ENCODE measurements at places on chromosomes 11 and 22.

DNA sequence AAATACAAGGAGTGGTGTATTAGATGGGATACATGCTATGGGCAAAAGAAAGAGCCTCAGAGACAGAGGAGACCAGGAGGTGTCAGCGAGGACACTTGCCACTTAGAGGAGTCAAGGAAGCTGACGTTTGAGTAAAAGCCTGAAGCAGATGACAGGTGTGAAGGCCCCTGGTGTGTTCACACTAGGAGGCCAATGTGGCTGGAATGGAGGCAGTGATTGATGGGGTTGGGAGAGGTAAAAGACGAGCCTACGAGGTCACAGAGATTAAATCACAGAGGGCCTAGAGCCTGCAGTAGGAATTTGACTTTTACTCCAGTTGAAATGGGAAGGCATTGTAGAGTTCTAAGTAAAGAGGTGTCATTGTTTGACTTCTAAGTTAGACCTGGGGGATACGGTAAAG is 12.0 kb upstream of the GDPD5 start:
- DNase-seq = no peak

GRCh38 chr11:59178402-59178801 is 6.5 kb downstream of the DTX4 start:
- no peak for DNase-seq

GRCh38 chr22:24053481-24054226 is 42.5 kb downstream of the CABIN1 start:
- no peak for DNase-seq

GRCh38 chr11:134835561-134835960 is 423.5 kb upstream of the B3GAT1 start:
- DNase-seq = no peak
